NCI-H524 treated with DMSO at 0.1 percent for 48 hours (cell line): ENCODE measurements at places on chromosomes 5 and 9.

- DNase-seq: no peak
These were observed 50.2 kb downstream of the FXN start for GRCh38 chr9:69085569-69086283.

DNA sequence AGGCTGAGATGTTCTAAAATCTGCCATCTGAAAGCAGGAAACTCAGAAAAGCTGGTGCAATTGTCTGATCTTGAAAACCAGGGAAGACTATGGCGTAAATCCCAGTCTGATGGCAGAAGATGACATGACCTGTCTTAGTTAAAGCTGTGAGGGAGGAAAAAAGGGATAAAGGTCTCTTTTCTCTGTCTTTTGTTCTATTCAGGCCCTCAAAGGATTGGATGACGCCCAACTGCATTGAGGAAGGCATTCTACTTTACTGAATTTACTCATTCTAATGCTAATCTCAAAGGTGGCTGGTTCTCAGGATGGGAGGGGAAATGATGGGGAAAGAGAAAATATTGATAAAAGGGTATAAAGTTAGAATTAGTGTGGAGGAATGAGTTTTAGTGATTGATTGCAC, 312.8 kb upstream of the CTNND2 start:
- DNase-seq: no peak

DNA sequence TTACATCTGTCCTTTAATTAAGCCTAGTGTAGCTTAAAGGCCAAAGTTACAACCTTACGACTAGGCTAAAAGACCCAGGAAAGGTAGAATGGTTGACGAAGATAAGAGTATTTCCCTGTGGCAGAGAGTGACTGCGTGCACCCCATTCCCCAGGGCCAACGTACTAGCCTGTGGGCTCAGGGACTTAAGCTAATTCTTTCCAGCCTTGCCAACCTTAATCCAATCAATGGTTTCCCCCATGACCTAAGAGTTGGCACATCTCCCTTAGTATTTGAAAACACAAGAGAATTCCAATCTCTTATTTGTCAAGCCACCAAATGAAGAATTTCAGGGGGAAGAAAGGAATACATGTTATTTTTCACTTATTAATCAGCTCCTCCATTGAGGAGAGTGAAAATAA, 16.0 kb downstream of the CTNND2 start:
- DNase-seq: no peak

DNA sequence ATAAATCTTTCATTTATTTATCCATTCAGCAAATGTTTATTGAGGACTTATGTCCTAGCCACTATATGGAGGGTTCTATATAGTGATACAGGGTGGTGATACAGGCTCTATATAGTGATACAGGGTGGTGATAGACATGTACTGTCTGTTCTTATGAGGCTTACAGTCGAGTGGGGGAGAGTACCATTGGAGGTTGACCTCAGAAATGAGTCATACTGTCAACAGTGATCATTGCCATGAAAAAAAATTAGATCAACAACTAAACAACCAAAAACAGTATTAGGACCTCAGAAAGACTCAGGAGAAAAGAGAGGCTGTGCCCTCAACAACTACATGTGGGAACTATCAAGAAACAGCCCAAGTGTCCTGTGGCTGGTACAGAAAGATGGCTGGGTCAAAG, 22.0 kb downstream of the PAPPA start:
- DNase-seq: no peak

DNA sequence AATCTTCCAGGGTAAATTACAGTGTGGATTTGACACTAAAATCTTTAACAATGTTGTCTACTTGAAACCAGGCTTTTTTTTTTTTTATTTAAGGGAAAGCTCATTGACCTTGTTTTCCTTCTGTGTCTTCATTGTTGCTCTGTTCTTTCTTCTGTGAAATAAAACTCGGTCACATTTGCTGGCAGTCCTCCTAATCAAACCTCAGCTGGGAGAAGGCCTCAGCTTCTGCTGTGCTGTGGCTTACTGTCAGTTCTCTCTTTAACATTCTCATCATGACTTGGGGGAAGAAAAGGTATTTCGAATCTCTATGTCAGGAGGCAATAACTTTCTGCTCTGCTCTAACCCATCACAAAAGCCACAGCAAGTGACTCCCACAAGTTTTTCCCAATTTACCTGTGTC, 268.9 kb downstream of the ZNF608 start:
- no peak for DNase-seq

DNA sequence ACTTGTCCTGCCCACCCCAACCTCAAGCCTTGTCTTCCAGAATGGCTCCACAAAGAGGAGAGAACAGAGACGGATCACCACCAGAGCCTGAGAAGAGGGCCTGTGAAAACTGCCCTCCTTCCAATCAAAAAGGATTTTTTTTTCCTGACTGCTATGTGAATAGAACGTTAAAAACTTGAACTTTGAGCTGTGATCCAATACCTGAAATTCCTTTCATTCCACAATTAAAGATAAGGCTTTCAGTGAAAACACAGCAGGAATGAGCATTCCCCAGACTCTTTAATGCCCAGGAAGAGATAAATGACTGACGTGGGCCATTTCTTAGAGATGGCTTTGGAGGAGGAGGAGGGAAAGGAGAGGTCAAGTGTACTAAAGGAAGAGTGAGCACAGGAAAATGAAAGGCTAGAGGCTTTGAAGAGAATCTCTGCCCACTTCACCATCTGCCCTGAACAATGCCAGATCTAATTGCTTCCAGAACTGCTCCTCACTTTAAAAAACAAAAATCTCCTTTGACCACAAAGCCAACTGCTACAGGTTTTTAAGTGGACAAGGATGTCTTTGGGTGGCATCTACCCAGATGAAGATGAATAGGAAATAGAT, 177.9 kb upstream of the MAP3K1 start:
- peak; percentile 4 for DNase-seq

DNA sequence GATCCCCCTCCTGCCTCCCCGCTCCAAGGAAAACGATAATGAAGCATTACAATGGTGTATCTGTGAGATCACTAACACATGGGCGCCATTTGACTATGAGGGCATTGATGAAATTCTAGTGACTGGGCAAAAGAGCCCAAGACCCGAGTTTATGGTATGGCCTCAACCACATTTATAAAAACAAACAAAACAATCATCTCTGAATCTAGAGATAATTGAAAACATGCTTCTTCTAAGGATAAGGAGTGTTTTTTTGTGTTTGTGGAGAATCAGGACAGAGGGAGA, 100.9 kb upstream of the SEMA6A start:
- DNase-seq: no peak

DNA sequence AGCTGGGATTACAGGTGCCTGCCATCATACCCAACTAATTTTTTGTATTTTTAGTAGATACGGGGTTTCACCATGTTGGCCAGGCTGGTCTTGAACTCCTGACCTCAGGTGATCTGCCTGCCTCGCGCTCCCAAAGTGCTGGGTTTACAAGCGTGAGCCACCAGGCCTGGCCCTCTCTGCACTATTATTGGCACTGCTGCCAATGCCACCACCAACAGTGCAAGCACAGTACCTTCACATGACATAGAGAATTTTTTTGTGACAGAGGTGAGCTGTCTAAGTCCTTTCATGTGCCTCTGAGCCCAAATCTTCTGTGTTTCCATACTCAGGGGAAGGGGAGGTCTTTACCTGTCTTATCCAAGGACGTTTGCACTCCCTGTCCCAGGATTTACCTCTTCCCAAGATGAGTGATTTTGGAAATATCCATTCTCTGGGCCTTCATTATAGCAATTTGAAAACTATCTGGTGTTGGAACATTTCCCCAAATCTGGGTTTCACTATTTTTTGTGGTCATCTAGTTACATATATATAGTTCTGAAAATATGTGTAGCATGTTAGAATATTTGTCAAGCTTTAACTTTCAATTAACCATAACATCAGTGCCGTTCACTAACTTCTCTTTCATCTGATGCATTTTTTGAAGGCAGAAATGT, 5.4 kb upstream of the CD180 start:
- DNase-seq: no peak

DNA sequence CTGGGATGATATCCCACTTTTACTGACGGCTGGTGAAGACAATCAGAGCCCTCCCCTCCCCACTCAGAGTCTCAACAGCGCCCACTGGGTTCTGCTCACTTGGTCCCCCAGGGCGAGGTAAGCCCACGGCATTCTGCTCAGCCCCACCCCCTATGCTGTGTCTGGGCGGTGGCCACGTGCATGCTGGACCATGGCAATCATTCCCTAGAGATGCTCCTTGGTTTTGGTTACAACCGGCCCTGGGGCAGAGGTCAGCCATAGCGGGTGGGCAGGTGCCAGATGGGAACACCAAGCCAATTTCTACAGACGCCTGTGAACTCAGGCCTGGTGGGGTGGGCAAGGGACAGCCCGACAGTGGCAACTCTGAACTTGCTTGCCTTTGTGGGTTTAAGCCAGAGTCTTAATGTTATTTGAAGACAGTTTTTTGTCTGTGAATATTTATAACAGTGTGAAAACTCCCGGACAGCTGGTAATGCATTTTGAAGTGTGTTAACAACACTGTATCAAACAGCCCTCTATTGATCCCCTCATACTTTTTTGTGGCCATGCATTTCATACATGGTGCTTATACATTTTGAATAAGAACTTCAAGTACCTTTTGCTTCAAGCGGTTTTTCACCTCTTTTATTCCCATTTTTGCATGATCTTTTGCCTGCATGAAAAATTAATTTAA, 94.2 kb downstream of the CRB2 start:
- DNase-seq: no peak

DNA sequence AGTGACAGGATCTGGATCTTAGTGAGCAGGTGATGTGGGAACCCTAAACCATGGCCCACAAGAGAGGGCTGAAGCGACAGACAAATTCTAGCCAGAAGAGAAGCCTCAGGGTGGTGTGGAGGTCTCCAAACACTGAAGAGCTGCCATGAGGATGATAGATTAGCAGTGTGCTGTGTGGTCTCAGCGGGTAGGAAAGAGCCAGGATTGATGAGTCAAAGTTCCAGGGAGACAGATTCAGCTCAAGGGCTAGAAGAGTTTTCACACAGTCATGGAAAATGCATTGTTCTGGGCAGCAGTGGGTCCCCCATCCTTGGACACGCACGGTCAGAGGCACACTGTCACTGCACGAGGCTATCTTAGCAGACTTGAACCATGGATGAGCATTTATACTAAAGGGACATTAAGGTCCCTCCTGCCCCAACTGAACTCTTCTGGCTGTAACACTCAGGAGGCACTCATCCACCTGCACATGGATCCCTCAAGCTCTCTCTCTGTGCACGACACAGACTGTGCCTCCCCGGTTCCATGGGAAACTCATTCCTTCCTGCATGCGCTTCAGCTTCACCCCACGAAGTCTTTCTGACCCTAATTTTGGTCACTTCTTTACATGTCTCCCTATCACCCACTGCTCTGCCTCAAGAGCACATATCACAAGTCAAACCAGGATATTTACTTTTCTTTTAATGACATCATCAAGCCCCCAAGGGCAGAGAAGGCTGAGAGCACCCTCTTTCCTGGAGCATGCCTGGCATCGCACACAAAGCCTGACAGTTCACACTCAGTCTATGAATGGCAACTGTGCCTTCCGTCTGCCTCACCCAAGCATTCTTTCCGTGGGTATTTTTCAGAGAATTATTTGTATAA, 84.8 kb downstream of the TLE1 start:
- no peak for DNase-seq

DNA sequence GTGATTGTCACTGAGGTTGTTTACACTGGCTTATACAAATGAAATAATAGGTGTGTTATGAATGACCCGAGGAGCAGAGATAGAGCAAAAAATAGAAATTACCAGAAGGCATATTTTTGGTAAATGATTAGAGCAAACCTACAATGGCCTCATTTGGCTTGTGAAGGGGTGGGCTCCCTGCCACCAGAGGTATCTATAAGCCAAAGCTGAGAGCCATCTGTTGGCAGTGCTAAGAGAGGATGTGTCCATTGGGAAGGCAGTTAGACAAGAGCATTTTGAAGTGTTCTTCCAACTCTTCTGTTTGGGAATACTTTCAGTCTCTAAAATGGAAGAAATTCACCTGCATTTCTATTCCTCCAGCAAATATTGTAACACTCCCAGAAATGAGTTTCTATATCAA, 10.6 kb downstream of the NIPAL4 start:
- peak; percentile 38 for DNase-seq

GRCh38 chr5:37494756-37495155, 115.6 kb downstream of the WDR70 start:
- no peak for DNase-seq

DNA sequence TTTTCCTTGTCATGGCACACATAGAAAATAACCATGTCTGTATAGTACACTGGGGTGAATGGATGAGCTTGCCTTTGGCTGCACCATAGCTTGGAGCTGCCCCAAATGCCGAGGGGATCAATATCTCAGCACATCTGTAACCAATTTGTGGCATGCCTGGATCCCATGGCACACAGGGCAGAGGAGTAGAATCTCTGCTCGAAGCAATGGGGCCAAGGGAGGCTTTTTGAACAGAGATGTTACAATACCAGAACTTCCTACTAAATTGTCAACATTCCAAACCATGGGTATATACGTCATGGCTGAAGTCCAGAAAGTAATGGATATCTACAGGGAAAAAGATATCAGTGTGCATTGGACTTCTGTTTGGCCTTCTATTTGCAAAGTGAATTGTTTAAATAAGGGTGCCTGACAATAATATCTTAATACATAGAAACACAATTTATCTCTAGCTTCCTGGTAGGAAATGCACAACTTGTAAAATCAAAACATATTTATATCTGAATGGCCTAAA, 39.0 kb downstream of the ESM1 start:
- no peak for DNase-seq

- no peak for DNase-seq
These were observed 90.8 kb downstream of the SLF1 start for GRCh38 chr5:94709277-94709676.

- no peak for DNase-seq
These were observed 422.3 kb downstream of the PRR16 start for GRCh38 chr5:120886351-120886860.

- DNase-seq: peak; percentile 96
These were observed 194.6 kb downstream of the OLFM1 start for GRCh38 chr9:135281791-135282737.
